Mucosa of descending colon (tissue), 3 donors: ENCODE measurements at places on chromosomes 7 and 10. TPM values are rescaled to one million over a fixed set of nuclear protein-coding genes. Genes with fewer than 3 reads are reported as not detected.

- no peak for DNase-seq
Observed at GRCh38 chr10:116444527-116445142, 17.0 kb downstream of the PNLIPRP3 start.

- DNase-seq = no peak
Observed at GRCh38 chr10:110056822-110057221, 49.0 kb downstream of the ADD3 start.

DNA sequence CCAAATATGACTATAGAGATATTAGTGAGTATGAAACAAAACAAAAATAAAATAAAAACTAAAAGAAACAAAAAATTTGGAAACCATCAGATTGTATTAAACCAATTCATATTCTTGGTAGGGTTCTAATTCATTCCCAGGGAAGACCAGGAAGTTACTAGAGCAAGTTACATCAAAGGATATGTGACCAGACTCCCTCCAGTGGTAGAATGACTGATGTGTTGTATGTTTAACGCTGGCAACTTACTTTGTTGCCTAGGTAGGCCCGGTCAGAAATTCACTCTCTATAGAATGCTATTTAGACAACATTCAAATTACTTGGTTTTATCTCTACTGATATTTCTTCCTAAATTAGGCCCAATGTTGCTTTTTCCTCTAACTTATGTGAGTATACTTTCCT lies 5.2 kb downstream of the PHYHIPL start:
- no peak for DNase-seq

GRCh38 chr7:143456992-143457793 lies 13.9 kb downstream of the TAS2R60 start:
- no peak for DNase-seq

Gene STMP1
- total RNA-seq = 23.5 TPM
